ENCODE measurements at places on chromosomes 12 and 14.

GRCh38 chr14:78450669-78451318 lies 280.6 kb downstream of the NRXN3 start:
- no peak for DNase-seq

DNA sequence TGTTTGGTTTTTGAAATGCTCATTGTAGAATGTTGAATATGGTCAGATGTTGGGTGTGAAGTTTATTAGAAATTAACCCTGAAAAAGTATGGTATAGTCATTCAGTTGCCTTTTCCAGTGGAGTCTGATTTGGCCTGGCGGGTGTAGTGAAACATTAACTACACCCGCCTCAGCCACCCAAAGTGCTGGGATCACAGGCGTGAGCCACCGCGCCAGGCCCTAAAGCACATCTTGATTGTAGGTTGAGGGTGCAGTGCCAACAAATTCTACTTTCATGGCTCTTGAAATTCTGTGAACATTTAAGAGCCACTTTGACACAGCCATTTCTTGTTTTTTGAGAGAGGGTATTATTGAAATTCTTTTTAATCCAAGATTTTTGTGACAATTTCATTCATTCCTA lies 624.9 kb downstream of the DIO2 start:
- DNase-seq = no peak

- DNase-seq = peak; percentile 55
Observed at GRCh38 chr14:38342803-38343202, 86.9 kb upstream of the CLEC14A start.

- no peak for DNase-seq
Observed at GRCh38 chr12:120064054-120064940, 52.3 kb downstream of the RAB35 start.

- peak; percentile 76 for DNase-seq
Observed at GRCh38 chr14:23117371-23118020, 1.6 kb downstream of the CEBPE start.

DNA sequence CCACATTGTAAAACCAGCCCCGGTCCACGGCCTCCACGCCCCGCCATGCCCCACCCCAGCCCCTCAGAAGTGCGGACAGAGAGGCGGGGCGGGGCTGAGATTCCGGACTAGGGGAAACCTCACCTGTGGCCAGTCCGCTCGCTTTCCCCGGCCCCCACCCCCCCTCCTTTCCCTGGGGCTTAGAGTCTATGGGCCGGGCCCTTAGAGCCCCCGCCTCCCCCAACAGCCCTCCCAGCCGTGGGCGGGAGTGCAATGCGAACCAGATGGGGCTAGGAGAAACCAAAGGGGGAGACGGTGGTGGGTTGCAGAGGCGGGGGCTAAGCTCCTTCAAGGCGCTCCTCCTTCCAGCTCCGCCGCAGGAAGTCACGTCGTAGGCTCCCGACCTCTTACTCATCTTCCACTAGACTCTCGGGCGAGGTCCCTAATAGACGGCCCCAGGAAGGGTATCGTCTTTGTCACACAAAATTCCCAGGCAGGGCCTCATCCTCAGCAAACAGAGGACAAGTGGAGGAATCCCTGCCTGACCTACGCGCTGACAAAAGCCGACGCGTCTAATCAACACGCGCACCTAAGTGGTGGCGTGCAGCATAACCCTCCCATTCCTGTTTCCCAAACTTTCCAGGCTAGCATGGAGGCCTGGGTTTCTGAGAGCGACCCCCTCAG lies 1.1 kb upstream of the NAB2 start:
- peak; percentile 93 for DNase-seq
